ENCODE measurements at places on chromosomes 2 and 18.

GRCh38 chr18:58196164-58196563, 152.1 kb downstream of the NEDD4L start:
- no peak for DNase-seq

- no peak for DNase-seq
These were observed 347.9 kb downstream of the MEIS1 start for GRCh38 chr2:66782780-66783361.

DNA sequence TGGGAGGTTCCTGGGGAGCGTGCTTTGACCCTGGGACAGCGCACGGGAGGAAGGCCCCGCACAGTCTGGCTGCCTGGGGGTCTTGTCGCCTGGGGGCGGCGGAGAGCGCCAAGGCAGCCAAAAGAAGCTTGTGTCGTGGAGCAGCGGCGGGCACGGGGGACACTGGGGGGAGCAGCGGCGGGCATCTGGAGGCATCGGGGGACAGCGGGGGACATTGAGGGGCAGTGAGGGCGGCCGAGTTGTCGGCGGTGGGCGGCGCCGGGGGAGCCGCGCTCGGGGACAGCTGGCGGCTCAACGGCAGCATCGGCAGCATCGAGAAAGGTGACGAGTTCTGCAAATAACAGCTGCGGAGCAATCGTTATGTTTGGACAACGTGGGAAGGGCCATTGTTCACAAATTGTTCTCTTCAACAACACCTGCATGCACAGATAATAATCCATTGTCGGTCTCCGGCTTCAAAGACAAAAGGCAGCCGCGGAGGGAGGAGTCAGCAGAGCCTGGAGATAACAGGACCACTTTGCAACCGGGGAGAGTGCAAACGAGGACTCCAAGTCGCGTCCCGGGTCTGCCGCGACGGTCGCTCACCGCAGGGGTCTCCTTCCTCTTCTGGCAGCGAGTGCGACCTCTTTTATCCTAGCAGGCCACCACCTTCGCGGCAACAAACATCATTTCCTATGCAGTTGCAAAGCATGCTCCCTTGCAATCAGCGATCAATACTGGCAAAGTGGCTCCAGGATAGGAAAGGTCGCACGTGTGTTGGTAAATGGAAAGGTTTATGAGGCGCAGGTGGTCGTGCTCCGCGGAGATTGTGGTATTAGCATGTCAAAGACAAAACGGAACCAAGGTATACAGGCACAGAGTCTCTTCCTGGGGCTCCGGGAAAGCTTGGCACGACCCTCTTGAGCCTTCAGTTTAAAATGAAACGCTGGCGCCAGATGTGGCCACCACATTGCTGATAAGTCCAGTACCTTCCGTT, 132.3 kb upstream of the DLX2 start:
- peak; percentile 95 for DNase-seq

GRCh38 chr2:191298306-191298705, 53.1 kb downstream of the MYO1B start:
- DNase-seq, result no peak

- no peak for DNase-seq
These were observed 73.0 kb upstream of the NOSTRIN start for GRCh38 chr2:168729455-168729854.

- no peak for DNase-seq
These were observed 39.9 kb upstream of the RBMS1 start for GRCh38 chr2:160533482-160533881.

DNA sequence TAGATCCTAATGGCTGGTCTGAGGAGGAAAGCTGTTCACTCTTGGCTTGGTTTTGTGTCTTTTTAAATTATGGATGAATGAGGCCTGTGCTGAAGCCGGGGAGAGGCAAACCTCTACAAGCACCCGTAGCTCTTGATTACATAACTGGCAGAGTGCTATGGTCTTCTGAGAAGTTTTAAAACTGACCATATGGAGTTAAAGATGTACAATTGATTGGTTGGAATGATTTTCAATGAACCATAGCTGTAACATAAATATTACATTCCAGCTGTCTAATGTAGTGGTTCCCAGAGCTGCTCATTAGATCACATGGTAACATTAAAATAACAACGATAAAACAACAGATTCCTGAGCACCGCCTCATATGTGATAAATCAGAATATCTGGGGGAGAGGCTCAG, 71.1 kb upstream of the MAP4K3 start:
- no peak for DNase-seq

GRCh38 chr2:143429932-143430679, 300.9 kb downstream of the ARHGAP15 start:
- DNase-seq, result no peak

GRCh38 chr2:126750506-126750905, 94.5 kb downstream of the GYPC start:
- DNase-seq, result peak; percentile 29

DNA sequence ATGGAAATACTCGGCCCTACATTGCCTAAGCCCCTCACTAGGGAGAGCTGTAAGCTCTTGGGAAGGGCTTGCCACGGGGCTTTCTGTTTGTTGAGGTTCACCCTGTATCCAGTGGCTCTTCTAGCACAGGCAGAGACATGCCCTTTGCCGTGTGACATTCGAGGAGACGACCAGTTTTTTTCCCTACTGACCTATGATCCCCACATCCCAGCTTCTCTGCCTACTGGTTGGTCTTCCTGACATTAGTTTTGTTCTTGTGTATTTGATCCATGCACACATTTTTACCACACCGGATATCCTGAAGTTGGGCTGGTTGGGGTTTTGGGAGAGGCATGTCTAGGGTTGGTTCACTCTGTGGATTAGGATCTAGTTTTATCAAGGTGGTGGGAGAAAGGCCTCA, 69.3 kb downstream of the NPAS2 start:
- DNase-seq, result no peak

DNA sequence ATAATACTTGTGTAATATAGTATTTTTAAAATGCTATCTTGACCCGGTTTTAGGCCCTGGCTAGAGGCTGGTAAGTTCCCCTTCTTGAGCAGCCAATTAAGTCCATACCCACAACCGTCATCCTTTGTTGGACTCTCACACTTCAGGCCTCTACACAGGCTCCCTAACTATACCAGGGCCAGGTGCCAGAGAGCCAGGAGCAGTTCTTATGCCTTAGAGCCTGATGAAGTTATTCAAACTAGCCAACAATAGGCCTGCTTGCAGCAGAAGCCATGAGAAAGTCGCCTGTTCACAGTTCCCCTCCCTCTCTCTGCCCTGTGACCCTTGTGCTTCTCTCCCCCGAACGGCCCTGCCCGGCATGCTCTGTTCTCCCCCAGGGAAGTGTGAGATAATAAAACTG, 454.2 kb upstream of the KLHL29 start:
- DNase-seq, result no peak

DNA sequence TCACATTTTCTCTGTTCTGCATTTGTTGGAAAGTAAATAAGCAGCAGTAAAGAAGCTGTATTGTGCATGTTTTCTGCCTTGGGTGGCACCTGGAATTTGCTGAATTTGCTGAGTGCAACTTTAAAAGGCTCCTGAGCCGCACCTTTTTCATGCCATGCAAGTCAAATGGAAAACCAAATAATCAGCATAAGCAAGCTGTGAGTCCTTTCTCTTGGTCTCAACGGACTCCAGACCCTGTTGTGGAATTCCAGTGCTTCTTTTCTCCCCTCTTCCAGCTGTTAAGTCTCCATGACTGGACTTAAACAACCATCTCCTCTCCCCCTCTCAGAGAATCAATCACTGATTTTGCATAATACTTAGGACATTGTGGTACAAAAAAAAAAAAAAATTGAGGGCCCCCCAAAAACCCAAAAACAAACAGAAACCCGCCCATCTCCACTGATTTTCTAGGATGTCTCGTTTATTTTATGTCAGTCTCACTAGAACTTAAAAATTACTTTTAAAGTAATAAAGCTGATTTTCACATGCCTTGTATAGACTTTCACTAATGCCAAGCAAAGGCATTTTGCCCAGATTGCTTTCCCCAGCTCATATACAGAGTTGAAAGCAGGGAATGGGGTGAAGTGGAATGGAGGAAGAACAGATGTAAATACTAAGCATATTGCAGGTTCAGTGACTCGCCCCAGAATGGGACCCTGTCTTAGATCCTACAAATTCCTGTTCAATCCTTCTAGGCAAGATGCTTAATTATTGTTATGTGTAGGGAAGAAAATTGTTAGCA, 5.1 kb upstream of the CETN1 start:
- DNase-seq, result no peak

GRCh38 chr2:218284106-218284811, 8.0 kb downstream of the TMBIM1 start:
- no peak for DNase-seq

GRCh38 chr2:32947076-32947483, 327 bp downstream of the LTBP1 start:
- no peak for DNase-seq

DNA sequence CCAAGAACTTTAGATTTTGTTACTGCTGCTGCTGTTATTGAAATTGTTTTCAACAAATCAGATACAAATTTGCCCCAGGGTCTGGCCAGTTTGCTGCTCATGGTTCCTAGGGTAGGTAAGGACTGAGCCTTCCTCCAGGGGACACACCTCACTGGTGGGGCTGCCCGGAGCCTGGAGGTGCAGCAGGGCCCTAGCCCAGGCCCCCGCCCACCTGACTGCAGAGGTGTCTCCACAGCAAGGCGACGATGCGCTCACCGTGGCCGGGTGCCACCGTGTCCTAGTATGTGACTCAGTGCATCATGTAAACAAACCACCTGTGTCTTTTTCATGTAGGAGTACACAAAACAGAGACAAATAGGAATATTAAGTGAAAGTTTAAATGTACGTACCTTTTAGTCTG, 153.5 kb upstream of the TPO start:
- DNase-seq, result no peak

DNA sequence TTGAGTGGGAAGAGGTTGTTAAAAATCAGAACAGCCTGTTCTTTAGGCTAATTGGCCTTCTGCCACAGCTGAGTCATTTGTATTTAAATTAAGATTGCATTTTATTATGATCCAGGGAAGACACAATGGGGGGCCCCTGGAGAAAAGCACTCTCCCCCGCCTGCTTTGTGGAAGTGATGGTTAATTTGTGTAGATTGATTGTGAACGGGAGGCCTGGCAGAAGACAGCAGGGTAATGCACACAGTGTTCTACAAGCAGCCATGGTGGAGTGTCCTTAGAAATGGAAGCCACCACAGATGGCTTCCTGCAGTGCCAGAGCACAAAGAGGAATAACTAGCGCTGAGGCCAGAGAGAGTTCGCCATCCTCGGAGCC, 19.6 kb downstream of the RAMP1 start:
- DNase-seq, result no peak

- DNase-seq, result no peak
These were observed 137.0 kb upstream of the CTNNA2 start for GRCh38 chr2:79375817-79376216.

- DNase-seq, result no peak
These were observed 92.6 kb downstream of the LYPD6 start for GRCh38 chr2:149422991-149423338.

- no peak for DNase-seq
These were observed 136.9 kb downstream of the MAIP1 start for GRCh38 chr2:200092235-200092634.

DNA sequence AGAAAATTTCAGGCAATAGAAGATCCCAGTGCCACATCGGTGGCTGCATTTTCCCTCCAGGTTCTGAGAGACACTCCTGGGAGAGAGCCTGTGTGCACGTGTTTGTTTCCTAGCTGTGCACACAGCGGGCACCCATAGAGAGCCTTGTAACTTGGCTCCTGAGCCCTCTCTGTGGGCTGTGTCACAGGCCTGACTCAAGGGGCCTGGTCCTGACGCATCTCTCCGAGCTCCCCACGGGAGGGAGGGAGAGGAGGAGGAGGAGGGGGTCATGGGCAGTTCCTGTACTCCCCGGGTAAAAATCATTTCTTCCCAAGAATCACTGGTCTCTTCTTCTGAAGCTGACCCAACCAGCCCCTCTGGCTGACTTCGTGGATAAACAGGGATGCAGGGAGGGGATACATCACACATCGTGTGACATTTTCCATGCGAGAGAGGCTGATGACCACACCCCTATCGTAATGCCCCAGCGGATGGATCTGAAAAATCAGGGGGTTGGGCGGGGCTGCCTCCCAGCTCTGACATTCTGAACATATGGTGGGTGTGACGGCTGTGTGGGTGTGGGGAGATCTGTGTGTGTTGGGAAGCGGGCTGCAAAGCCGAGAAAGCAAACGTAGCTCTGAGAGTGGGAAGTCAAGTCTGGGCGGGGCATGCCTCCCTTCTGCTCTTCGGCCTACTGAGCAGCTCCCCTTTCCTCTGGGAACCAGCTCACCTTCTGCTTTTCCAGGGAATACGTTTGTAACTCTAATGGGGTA, 308.3 kb upstream of the HS6ST1 start:
- no peak for DNase-seq

Data from NCI-H510A treated with DMSO at 0.1 percent for 48 hours (cell line).